NCI-H460 (cell line): ENCODE measurements at places on chromosomes 5 and 9.

GRCh38 chr5:66802941-66803340, 206.7 kb downstream of the MAST4 start:
- DNase-seq: no peak

DNA sequence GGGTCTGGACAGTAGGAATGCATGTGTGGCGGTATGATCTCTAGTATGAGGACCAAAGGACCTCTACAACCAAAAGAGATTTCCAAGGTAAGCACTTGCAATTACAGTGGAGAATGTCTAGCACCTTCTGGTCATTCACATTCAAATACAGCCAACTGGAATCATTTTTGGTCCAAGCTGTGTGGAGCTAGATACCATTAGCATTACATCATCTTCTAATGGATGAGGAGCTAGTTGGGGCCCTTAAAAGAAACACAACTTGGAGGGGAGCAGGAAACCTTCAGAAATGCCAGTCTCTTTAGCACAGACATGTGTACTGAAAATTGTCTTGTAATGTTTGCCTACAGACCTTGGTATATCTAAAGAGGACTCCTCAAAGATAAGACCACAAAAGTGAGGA, 244.7 kb downstream of the BNC2 start:
- no peak for DNase-seq

GRCh38 chr9:10701906-10702305, 89.1 kb upstream of the PTPRD start:
- DNase-seq: no peak

GRCh38 chr5:108312258-108312657, 69.6 kb downstream of the FBXL17 start:
- no peak for DNase-seq

DNA sequence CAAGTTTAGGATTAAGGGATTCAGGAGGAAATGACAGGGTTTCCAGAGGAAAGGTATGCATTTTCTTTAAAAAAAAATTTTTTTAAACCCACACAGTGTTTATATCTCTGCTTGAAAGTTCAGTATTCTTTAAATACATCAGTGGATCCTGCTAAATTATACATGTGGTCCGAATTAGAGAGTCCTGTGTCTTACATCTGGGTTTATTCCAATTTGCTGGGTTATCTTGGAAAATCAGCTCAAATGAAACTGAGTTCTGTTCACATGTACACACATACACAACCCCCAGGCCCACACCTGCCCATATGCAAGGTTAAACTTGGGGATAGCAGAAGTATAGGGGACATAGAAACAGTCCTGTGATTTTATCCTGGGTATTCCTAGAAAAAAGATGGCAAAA, 493.7 kb downstream of the ZNF608 start:
- no peak for DNase-seq

- no peak for DNase-seq
These were observed 407.2 kb upstream of the SGCD start for GRCh38 chr5:155919725-155920124.

GRCh38 chr5:54302267-54302687, 8.1 kb downstream of the ARL15 start:
- DNase-seq: no peak

DNA sequence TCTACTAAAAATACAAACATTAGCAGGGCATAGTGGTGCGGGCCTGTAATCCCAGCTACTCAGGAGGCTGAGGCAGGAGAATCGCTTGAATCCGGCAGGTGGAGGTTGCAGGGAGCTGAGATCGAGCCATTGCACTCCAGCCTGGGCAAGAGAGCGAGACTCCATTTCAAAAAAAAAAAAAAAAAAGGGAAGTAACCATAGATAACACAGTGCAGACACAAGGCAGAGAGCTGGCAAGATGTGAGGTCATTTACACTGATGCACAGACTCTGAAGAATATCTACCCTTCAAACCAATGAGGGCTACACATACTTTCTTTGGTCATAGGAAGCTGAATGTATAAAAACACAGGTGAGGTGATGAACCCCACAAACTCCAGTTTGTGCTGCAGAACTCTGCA, 131.9 kb downstream of the DCP2 start:
- no peak for DNase-seq

DNA sequence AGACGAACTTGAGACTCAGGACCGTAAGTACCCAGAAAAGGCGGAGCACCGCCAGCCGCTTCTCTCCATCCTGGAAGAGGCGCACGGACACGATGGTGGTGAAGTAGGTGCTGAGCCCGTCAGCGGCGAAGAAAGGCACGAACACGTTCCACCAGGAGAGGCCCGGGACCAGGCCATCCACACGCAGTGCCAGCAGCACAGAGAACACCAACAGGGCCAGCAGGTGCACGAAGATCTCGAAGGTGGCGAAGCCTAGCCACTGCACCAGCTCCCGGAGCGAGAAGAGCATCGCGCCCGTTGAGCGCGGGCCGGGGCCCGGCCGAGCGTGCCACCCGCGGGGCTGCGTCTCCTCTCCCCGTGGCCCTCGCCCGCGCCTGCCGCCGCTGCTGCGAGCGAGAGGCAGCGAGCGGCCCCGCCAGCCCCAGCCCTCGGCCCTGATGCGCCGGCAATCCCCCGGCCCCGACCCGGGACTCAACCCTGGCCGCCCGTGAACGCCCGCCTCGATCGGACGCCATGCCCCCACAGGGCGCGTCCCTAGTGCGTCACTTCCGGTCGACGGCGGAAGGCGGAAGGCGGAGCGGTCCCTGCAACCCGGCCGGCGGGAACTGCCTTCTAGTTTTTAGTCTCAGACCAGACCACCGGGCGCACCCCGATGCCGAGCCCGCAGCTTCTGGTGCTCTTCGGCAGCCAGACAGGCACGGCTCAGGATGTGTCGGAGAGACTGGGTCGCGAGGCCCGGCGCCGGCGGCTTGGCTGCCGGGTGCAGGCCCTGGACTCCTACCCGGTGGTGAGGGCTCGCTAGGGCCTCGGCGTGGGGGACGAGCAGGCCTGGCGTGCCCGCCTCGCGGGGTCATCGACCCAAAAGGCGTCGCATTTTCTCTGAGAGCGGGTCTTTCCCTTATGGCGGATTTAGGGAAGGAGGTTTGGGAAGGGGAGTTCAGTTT, at the start of the genes NDOR1 and TMEM203:
Gene NDOR1, plus strand, starts transcription at position 575 of the 944 bp plus-strand sequence. Its CDS starts 78 bp downstream, at position 653.
Gene TMEM203, minus strand, starts transcription at position 523 of the 944 bp plus-strand sequence. Its CDS starts 234 bp downstream, at position 289.
- peak; percentile 80 for DNase-seq

- DNase-seq: no peak
These were observed 48.4 kb upstream of the SNAPC3 start for GRCh38 chr9:15374310-15374709.
